Stimulated activated CD4-positive, alpha-beta T cell treated with anti-CD3 and anti-CD28 coated beads, Interleukin-15, amount 100 ng/mL, for 24 hours (primary cell): ENCODE measurements at places on chromosomes 13 and 19.

- no peak for DNase-seq
Observed at GRCh38 chr19:14085309-14085995, at the start of gene C19orf67. Gene C19orf67 (minus strand): TSS chr19:14085783. CDS start chr19:14085627, 156 bp downstream.

DNA sequence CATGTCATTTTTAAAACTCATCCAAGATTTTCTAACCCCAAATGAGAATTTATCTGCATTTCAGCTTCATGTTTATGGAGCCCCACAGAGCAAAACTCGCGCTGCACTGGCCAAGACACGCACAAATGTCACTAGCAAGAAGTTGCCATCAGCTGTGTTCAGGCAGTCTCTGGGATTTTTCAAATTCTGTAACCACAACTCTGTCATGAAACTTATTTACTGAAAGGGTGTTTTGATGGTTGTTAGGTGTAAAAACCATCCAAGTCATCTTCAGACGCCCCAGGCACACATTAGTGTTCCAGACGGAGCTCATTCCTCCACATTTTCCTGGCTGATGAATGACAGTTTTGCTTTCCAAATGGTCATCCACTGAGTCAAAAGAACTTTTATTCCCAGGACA, 63.4 kb downstream of the SLC7A1 start:
- DNase-seq = no peak

DNA sequence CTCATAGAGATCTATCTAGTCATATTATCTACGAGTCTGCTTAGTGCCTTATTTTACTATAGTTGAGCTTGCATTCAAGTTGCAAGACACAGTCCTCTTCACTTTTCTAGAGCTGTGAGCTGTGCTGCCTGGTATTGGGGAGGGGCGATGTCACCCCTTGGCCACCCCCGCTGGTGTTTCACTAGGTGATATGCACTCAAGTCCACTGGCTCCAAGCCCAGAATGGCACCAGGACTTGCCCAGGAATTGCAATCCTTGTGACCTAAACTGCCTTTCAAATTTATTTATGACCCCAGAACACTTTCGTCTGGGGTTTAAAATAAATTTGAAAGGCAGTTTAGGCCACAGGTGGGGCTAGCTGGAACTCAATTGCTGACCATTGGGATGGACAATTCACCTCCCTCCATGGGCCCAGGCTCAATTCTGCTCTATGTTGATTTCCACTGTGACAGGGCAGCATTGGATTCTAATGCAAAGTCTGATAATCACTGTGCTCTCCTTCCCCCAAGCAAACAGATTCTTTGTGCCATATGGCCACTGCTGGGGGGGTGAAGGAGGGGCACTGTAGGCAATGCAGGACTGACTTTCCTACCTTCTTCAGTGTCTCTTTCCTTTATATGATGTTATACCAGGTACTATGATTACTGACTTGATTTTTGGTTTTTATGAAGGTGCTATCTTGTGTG, 1244.2 kb upstream of the MIR17HG start:
- no peak for DNase-seq

DNA sequence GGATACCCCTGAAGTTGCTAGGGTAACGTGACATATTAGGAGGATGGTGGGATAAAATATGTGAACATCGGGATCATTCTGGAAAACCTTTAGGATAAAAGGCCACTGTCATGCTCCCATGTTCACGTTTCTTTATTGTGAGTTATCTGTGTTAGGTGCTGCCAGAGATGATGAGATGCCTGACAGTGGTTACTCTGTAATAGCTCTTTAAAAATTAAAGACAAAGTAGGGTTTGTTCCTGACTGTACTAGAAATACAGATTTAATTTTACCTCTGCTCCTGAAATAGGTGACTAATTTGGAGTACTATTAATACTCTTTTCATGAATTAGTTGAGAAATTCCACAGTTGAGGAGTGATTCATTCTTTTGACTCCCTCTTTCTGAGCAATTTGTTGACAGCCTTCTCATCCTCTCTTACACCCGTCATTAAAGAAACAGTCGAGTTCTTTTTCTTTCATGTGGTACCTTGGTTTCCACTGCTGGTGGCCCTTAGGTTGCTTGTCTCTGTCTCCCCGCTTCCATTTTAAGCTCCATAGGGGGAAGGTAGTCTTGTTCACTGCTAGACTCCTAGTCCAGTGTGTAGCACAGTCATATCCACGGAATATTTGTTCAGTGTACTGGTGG, 28.4 kb downstream of the SAE1 start:
- peak; percentile 53 for DNase-seq

DNA sequence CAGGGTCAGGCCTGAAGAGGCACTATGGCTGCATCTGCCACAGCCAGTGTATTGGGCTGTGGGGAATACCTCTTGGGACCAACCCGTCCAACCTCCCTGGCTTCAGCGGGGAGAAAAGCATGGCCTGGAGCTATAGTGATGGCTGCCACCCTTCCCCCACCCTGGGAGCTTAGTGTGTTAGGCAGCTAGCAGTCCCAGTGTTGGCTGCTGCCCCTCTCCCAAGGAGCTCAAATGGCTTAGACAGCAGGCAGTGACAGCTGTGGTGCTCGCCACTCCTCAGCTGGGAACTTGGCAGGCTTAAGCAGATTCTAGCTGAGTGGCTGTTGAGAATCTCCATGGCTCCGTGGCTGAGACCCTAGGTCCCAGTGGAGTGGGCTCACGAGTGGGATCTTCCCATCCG, 19.7 kb downstream of the ACOD1 start:
- no peak for DNase-seq

- DNase-seq = no peak
Observed at GRCh38 chr19:19582471-19582870, 36.0 kb downstream of the PBX4 start.

- no peak for DNase-seq
Observed at GRCh38 chr13:20989656-20990321, 71.6 kb downstream of the LATS2 start.

DNA sequence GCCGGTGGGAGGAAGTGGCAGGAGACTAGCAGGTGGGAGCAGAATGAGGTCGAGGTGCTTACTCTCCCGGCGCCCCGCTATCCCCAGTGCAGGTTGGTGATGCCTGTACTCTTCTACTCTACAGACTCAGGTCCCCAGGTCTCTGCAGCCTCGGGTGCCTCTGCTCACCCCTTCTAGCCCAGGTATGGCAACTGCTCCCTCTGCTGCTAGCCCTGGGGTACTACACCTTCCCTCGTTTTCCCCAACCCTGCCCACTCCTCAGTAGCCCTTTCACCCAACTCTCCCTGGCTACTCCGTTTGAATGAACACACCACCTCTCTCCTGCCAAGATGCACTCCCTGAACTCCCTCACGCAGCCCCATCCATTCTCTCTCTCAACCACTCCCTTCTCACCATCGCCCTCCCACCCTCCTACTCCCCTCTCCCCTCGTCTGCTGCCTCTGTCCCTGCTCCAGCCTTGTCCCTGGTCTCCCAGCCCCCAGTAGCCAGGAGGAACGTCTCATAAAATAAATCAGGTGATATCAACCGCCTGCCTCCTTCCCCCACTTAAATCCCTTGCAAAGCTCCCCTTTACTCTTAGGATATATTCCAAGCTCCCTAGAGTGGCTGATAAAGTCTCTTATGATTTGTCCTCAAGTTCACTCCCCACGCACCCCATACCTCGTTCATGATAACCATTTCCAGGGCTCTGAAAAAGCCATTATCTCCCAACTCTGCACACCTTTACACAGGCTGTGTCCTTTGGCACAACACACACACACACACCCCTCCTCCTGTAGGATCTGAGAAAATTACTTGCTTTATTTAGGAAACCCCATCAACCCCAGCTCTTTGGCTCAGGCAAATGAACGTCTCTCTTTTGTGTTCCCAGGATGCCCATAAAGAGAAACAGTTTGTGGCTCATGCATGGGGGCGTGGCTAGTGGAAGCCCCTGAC, 8.2 kb upstream of the MEIS3 start:
- peak; percentile 81 for DNase-seq

- no peak for DNase-seq
Observed at GRCh38 chr19:15453906-15454860, 4.4 kb upstream of the WIZ start.

- DNase-seq = no peak
Observed at GRCh38 chr13:26584713-26585112, 27.2 kb downstream of the WASF3 start.
